ENCODE measurements at places on chromosomes 1 and 21. TPM values are rescaled to one million over a fixed set of nuclear protein-coding genes. Genes with fewer than 3 reads are reported as not detected.

Gene ZNF683
- total RNA-seq = not detected

Gene HHAT
- 4.7 TPM for total RNA-seq

Gene SERINC2
- total RNA-seq = 2.1 TPM

Gene SIM2
- 3.1 TPM for total RNA-seq

Gene GPR25
- total RNA-seq = not detected

Gene ASCL5
- not detected for total RNA-seq

Gene KCNE2
- total RNA-seq = 1.6 TPM

Gene MROH7
- total RNA-seq = 1.6 TPM

Gene TMEM125
- total RNA-seq = 0.52 TPM

All from skeletal muscle tissue (tissue), 5 donors.